ENCODE measurements at places on chromosomes 4 and X.
A peak's percentile ranks its signal among the peaks of the same experiment; 100 is the strongest.

- DNase-seq: no peak
These were observed 8.4 kb downstream of the NDUFA1 start for GRCh38 chrX:119880076-119880475.

GRCh38 chr4:58587856-58588255 lies 1477.7 kb upstream of the IGFBP7 start:
- no peak for DNase-seq

- DNase-seq: no peak
These were observed 166.0 kb downstream of the PDGFRA start for GRCh38 chr4:54395013-54395527.

DNA sequence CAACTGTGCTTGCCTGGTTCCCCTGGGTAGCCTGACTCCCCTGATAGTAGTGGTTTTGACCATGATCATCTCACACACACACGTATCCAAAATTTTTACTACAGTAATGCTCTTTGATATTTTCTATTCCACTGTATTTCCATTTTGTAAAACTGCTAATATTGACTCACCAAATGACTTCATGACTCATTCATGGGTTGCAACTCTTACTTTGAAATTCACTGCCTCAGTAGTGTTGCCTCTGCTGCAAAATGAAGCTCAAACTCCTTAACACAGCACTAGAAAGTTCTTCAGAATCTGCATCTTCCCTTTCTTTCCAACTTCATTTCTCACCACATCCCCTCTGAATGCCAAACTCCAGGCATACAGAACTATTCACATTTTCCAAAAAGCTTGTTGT lies 20.3 kb downstream of the QRFPR start:
- no peak for DNase-seq

DNA sequence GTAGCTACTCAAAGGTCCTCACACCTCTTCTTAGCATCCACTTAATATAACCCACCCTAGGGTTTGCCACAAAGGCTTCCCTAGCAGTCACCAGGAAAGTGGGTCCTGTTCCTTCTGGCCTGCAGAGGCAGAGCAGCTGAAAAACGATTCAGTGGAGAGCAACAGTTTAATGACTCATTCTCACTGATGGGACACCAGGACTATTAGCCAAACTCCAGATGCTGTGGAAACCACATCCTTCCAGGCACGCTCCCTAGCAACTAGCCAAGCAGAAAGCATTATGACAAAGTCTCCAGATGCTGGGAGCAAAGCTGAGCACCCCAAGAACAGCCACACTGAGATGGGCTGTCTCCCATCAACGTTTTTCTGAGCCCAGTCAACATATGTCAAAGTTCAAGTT lies 30.3 kb upstream of the UTP14A start:
- DNase-seq: no peak

GRCh38 chr4:153541456-153542096 lies 75.4 kb downstream of the TMEM131L start:
- DNase-seq: no peak

DNA sequence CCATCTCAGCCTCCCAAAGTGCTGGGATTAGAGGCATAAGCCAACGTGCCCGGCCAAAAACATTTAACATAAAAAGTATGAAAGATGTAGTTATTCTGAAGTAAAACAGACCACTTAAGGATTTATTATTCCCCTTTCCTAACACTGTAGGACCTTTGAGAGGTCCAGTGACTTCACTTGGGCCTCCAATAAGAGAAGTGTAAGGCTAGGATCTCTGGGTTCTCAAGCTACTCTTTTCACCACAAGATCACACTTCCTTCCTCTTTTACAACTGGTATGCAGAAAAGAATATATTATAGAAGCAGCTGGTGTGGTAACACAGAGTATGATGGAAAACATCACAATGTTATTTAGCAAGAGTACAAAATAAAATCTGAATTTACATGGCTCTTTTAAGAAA lies 30.2 kb upstream of the CCNG2 start:
- no peak for DNase-seq

GRCh38 chr4:89579771-89580170 lies 257.2 kb downstream of the SNCA start:
- no peak for DNase-seq

DNA sequence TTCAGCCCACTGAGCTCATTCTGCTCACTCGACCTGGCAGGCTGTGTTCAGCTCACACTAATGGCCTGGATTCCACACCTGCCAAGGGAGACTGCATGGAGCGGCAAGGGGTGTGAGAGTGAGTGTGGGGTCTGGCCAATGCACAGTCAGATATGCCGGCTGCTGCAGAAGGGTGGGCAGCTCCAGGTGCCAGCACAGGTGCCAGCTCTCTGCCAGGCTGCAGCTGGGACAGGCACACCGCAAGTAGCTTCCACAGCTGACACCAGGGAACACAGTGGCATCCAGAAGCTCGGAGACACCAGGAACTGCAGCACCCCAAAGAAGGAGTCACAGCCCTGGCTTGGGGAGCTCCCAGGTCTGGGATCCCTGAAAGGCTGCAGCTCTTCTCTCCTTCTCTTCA lies 83.7 kb downstream of the PRDM5 start:
- DNase-seq: no peak

GRCh38 chr4:154503598-154503997 lies 12.0 kb upstream of the DCHS2 start:
- no peak for DNase-seq

DNA sequence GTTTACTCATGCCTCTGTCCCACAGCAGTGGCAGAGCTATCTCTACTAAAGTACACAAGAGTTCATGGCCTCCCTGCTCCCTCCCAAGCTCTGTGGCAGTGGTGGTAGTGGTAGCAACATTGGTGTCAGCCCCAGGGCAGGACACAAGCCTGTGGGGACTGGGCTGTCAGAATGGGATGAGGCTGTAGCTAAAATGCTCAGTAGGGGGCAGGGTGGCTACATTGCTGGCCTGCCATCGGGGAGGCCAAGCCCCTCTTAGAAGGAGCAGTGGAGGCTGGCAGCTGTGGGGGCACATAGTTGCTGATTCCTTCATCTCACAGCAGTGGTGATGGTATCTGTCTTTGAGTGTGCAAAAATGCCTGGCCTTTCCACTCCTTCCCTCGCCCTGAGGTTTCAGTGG lies 461.7 kb downstream of the PCDH18 start:
- no peak for DNase-seq

- no peak for DNase-seq
These were observed 66.0 kb downstream of the RELL1 start for GRCh38 chr4:37620176-37620575.

GRCh38 chr4:42653626-42654560 lies 3.0 kb downstream of the ATP8A1 start:
- no peak for DNase-seq

DNA sequence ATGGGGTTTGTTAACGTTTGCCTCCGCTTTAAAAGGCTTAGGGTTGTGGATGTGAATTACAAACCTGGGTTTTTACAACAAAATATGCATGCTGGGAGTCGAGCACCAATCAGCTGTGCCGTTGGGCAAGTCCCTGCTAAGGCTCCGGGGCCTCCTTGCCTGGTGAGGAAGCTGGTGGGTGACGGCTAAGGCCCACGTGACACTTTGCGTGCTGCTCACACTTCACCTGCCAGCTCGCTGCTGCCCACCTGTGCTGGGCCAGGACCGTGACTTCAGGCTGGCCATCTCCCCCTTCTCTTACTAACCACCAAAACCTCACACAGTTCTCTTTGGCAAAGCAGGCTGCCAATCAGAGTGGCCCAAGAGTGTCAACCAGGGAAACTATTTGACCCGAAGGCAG lies 178.3 kb downstream of the AFAP1 start:
- no peak for DNase-seq

GRCh38 chr4:142549726-142550463 lies 296.2 kb downstream of the INPP4B start:
- no peak for DNase-seq

DNA sequence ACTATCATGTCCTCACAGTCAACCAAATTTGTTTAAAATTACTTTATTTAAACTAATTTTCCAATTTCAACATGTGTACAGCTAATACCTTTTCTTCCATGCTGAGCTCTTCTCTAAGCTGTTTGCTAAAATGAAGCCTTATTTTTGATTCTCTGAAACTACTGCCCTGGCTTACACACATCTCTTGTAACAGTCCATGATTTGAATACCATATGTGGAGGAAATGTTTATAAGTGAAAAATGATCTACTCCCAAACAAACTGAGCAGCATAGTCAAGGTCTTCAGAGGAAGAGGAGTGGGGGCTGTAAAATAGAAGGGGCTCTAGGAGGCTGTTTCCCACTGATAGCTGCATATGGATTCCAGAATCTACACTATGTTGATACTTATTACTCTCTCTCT lies 188.7 kb downstream of the ANKRD50 start:
- no peak for DNase-seq

GRCh38 chrX:41180194-41180908 lies 95.1 kb downstream of the USP9X start:
- no peak for DNase-seq

GRCh38 chr4:1572521-1572920 lies 111.6 kb downstream of the FAM53A start:
- DNase-seq: no peak

- no peak for DNase-seq
These were observed 36.4 kb downstream of the NLRP2B start for GRCh38 chrX:57643698-57644097.

- DNase-seq: no peak
These were observed 6.4 kb upstream of the HERC3 start for GRCh38 chr4:88585917-88586316.

GRCh38 chr4:163958751-163959150 lies 464.3 kb downstream of the TMA16 start:
- no peak for DNase-seq

DNA sequence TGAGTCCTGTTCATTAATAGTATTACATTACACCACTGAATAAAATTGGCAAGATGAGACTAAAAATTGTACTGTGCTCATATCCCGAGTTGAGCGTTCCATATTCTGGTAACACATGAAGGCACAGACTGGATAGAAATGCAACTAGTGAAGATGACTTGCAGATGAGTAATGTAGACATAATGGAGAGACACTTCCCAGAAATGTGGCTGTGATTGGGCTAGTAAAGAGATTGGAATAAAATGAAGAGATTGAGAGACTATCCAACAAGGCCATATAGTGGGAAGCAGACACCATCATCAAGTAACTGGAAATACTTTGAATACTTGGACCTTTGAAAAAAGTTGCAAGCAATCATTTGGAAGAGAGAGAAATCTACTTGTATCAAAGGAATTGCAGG lies 77.3 kb downstream of the DCAF8L1 start:
- no peak for DNase-seq

GRCh38 chr4:139083956-139084803 lies 68.6 kb downstream of the NOCT start:
- DNase-seq: peak; percentile 59

DNA sequence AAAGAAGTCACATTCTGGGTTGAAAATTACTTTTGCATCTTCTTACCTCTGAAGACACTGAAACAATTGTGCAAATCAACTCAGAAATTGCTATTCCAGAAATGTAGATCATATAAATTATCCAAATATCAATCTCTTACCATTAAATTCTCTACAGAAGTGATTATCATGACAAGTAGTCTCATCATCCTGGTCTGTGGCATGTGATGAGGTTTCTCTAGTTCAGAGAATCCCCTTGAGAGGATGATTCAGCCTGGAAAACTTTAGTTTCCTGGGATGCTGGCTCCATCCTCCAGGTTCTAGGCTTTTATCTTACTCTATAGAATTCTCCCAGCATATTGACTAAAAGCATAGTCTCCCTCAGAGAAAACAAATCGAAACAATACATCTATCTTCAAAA lies 76.2 kb upstream of the S100G start:
- no peak for DNase-seq

Measured in stimulated activated CD8-positive, alpha-beta memory T cell treated with anti-CD3 and anti-CD28 coated beads, Interleukin-2, amount 100 ng/mL, for 1 hour (primary cell).